Mesothelial cell of epicardium (in vitro differentiated cells): ENCODE measurements at places on chromosomes 5 and 9. TPM values are rescaled to one million over a fixed set of nuclear protein-coding genes. Genes with fewer than 3 reads are reported as not detected.

Gene BTNL8
- total RNA-seq: not detected in 3 replicates

GRCh38 chr5:66223637-66224036, 79.5 kb downstream of the SREK1 start:
- DNase-seq: no peak

Gene MRPL50
- 9.5 to 11.0 TPM (median 10.2 TPM) in 3 replicates for total RNA-seq

DNA sequence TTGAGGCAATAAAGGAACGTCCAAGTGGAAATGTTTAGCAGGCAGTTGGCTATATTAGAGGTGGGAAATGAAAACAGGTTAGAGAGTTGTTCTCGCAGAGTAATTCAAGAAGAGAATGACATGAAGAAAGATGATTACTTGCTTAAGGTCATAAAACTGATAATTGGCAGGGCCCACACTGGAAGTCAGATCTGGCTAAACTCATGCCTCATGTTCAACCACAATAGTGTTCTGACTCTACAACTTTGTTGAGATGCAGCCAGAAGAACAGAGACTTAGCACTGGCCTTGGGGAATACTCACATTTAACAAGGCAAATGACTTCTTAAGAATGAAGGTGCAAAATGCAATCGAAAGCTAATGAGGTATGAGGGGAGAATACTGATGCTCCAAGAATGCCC, 27.2 kb upstream of the TNFSF8 start:
- DNase-seq: no peak

DNA sequence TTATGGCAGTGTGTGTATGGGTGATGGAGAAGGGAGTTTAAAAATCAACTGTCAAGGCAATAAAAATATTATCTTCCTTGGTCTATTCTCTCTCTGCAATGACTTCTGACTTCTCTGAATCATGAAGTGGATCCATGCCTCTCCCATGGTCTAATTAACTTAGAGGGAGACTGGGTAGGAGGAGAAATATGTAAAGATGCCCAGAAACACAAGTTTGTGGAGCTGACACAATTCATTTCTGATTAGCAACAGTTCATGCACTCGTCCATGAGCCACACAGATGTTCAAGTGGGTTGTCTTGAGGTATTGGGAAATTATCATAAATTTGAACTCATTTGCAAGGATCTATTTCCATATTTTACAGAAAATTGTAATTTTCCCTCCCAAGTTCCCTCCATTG, 38.1 kb downstream of the INSYN2B start:
- no peak for DNase-seq

Gene MYMK
- not detected in 3 replicates for total RNA-seq

DNA sequence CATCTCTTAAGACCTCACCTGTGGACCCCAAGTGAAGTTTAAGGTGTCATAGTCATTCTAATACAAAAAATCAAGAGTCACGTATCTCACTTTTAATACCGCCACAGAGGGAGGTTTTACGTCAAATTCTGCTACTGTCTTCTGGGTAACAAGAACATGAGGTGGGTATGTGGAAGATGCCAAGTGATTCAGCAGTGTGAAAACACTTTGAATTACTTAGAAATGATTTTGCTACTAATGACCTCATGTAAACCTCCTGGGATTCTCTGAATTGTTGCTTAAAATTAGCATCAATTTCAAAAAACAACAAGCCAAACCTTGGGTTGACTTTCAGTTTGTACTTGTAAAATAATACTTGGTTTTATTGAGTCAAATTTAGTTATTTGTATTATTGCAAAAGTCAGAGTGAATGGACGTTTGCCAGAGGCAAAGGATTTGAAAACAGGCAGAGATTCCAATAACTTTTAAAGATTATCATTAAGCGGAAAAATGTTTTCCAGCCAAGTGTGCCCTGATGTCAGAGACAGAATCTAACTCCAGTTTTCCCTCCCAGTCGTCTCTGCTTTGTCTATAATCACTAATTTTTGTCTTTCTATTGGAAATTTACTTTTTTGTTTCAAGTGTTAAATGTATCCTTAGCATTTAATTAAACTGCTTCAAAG, 8.8 kb downstream of the DMRT2 start:
- DNase-seq: no peak

- DNase-seq: no peak
Observed at GRCh38 chr5:168948746-168949145, 352.2 kb downstream of the SLIT3 start.

DNA sequence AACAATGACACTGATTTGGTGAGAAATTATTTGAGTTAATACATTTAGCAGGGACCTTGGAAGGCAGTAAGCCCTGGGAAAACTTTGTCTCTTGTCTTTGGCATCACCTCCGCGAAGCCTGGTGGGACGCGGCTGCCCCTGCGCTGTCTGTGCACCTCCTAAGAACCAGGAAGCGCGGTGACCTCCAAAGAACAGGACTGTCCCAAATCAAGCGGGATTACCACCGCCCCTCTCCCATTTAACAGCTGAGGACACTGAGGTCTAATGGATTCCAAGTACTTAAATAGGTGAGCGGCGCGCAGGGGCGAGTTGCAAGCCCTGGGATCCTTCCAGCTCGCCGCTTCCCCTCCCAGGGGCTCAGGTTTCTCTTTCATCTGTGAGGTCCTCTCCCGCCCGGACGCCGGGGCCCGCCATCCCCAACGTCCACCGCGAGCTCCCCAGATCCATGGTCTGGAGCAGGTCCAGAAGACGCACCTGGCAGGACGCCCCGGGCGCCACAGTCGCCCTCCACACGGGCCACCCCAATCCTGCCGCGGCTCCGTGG, 432 bp downstream of the STARD4 start:
- DNase-seq: peak; percentile 28

DNA sequence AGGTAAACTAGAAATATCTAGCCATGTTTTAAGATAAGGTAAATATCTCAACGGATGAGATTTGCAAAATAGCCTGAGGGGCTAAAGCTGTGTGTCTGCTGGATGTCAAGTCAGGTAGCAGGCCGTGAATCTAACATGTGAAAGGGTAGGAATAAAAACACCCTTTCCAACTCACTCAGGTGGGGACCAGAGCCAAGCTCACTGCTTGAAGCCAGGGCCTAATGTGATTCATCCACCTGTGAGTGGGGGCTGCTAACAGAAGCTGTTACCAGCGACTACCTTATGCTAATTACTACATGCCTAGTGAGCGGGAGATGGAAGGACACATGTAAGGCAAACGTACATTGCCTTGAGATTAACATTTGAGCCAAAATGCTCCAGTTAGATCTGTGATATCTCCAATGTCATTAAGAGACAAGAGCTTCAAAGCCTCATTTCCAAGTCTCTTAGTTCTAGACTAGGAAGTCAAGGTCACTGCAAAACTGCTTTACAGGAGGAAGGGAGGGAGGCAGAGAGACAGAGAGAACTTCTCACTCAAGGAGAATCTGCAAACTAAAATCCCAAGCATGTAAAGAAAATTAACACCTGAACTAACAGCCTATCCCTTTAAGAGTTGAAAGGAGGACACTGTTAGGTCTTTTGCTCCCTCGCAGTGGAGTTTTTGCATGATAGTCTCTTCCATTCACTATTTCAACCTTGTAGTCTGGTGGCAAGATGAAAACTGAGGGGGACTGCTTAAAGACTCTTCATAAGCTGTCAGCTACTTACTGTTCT, 141.6 kb upstream of the RPS23 start:
- no peak for DNase-seq

DNA sequence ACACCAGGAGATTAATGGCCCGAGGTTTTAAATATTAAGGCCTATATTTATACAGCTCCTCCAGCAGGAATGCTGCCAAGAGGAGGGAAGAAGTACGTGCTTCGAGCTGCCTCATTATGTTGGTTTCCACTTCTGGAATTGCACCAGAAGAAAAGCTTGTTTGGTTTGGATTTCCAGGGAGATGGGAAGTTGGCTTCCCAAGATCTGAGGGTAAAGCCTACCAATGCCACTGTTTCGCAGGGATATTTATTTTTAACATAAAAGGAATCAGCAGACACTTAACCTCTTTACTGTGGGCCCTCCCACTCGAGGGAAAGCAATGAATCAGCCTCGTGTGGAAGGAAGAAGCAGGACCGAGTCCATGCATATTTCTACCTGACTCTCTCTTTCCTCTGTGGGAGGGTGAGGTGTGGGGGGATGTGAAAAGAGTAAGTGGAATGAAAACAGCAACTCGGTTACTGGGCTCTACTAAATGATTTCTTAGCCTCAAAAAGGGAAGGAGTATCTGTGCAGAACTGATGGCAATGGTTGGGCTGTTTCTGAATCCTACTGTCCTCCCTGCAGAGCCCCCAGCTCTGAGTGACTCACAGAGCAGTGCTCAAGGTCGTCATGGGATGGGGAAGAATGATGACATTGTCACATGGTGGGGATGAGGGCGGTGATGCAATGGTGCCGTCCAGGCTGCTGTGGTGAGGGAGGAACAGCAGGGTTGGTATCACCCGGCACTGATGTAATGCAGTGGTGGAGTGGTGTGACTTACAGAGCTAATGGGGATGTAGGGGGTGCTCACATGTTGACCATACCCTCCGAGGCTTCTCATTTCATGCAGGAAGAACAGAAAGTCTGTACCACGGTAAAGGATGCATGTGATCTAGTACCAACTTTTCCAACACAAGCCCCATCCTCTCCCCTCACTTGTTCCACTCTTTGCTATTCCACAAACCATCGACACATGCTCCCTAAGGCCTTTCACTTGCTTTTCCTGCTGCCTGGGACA, 215.0 kb upstream of the PANK3 start:
- no peak for DNase-seq

DNA sequence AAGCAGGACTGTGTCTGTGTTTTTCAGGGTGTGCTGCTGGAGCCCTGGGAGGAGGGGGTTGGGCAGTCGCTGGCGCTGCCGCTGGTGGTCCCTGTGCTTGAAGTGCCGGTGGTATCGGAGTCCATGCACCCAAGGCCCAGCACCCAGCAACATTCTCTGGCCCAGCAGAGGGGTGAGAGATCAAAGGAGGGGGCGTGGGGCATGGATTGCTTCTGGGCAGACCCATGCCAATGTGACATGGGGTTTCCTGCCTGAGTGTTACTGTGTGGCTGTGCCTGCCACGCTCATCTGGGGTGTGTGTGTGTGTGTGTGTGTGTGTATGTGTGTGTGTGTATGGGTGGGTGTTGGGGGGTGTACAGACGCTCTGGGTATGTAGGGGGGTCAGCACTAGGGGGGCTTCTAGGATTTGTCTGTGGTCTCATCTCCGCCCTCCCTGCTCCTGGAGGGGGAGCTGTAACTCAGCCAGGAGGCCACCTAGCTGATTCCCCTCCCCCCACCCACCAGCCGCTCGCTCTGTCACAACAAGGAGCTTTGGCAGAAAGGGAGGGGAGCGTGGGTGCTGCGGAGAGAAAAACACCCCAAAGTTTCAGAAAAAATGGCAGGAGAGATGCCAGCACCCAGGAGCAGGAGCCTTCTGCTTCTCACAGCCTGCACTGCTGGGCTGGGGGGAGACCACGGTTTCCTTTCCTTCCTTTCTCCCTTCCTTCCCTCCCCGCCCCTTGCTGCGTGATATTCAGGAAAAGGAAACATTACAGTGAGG, 35.9 kb upstream of the HSPA9 start:
- DNase-seq: peak; percentile 50

GRCh38 chr5:147160902-147161700, 73.7 kb upstream of the STK32A start:
- no peak for DNase-seq
